ENCODE measurements at places on chromosomes 1 and 21. TPM values are rescaled to one million over a fixed set of nuclear protein-coding genes. Genes with fewer than 3 reads are reported as not detected.

CD52 gene
- not detected for total RNA-seq

KCNK2 gene
- total RNA-seq: 0.05 TPM

TDRD5 gene
- not detected for total RNA-seq

SERTAD4 gene
- 1.6 TPM for total RNA-seq

SYT14 gene
- total RNA-seq: 1.8 TPM

SLC22A15 gene
- 0.10 TPM for total RNA-seq

ASTN1 gene
- total RNA-seq: not detected

LCE1F gene
- total RNA-seq: not detected

KRTAP12-2 gene
- not detected for total RNA-seq

TNFRSF8 gene
- total RNA-seq: not detected

FCRLA gene
- total RNA-seq: not detected

FAM163A gene
- 1.5 TPM for total RNA-seq

OR2T33 gene
- not detected for total RNA-seq

FBXO2 gene
- 0.12 TPM for total RNA-seq

COL9A2 gene
- 0.12 TPM for total RNA-seq

GJA4 gene
- total RNA-seq: 62.1 TPM

LRRC8C gene
- 36.6 TPM for total RNA-seq

MANEAL gene
- 2.2 TPM for total RNA-seq

PUSL1 gene
- 36.2 TPM for total RNA-seq

APH1A gene
- 151 TPM for total RNA-seq

PBXIP1 gene
- total RNA-seq: 108 TPM

ESRRG gene
- total RNA-seq: 0.44 TPM

SLAMF9 gene
- not detected for total RNA-seq

KCNJ9 gene
- total RNA-seq: not detected

CLDN19 gene
- not detected for total RNA-seq

PCAT6 gene
- 6.0 TPM for total RNA-seq

RGSL1 gene
- total RNA-seq: not detected

All from glomerular endothelial cell (primary cell).